ENCODE measurements at places on chromosomes 12 and 14.

DNA sequence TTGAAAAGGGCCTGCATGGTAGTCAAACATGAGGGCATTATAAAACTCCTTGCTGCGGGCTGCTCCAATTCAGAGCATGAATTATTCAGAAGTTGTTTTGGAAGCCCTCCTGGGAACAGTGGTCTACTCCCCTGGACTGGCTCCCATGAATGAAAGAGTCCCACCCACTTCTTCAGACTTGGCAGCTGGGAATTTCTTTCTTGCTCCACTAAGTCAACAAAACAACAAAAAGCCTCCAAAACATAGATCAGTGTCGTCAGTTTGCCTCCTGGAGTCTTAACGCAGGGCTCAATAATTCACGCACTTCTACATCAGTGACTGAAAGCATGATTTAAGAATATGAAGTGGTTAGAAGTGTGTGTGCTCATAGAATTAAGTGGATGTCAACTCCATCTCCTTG is 37.9 kb downstream of the AKAP6 start:
- DNase-seq, result no peak

GRCh38 chr12:16307856-16308475 is 30.5 kb upstream of the SLC15A5 start:
- no peak for DNase-seq

GRCh38 chr14:96598332-96598928 is 96.2 kb downstream of the PAPOLA start:
- no peak for DNase-seq

DNA sequence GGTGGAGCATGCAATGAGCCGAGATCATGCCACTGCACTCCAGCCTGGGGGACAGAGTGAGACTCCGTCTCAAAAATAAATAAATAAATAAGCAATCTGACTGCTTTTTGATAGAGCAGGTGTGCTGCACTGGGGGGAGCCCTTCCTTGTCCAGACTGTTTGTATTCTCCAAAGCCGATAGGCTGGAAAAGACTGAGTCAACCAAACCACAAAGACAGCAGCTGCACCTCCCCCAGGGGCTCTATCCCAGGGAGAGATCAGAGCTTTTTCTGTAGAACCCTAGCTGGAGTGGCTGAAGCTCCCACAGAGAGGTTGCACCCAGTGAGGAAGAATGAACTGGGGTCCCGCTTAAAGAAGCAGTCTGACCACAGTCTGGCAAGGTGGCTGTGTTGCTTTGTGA is 45.8 kb upstream of the LALBA start:
- no peak for DNase-seq

GRCh38 chr14:61025251-61026223 is 44.5 kb downstream of the SLC38A6 start:
- DNase-seq, result peak; percentile 51

DNA sequence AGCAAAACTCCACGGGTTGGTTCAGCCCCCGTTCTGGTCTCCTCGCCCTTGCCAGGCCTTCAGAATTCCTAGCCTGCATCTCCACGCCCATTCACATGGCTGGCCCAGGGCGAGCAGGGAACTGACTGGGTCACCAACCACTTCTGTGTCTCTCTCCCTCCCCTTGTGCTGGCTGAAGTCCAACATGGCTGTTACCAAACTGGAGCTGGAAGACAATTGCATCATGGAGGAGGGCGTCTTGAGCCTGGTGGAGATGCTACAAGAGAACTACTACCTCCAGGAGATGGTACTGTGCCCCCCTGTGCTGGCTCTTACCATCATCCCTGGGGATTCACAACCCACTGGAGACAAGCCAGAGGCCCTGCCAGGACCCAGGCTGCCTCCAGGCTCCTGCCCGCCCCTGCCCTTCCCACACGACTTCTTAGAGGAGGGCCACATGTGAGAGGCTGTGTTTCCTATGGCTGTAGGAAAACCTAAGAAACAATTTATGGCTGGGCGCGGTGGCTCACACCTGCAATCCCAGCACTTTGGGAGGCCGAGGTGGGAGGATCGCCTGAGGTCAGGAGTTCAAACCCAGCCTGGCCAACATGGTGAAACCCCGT is 9.9 kb downstream of the LRRC74A start:
- no peak for DNase-seq

DNA sequence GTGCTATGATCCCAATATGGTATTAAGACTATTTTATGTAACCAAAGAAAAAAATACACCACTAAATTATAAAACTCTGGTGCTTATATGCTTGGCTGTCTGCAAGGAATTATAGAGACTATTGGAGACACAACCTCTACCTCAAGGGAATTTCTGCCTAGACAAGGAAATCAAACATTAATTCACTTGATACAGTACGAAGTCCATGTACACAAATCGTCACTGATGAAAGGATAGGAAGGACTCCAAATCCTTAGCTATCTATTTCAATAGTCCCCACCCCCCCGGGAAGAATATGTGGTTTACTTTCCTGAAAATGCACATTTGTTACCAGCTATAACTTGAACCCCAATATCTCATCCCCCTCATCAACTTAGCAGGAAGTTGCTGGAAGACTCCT is 21.9 kb downstream of the RTN1 start:
- DNase-seq, result no peak

GRCh38 chr14:58129208-58129607 is 22.8 kb downstream of the ARMH4 start:
- no peak for DNase-seq

DNA sequence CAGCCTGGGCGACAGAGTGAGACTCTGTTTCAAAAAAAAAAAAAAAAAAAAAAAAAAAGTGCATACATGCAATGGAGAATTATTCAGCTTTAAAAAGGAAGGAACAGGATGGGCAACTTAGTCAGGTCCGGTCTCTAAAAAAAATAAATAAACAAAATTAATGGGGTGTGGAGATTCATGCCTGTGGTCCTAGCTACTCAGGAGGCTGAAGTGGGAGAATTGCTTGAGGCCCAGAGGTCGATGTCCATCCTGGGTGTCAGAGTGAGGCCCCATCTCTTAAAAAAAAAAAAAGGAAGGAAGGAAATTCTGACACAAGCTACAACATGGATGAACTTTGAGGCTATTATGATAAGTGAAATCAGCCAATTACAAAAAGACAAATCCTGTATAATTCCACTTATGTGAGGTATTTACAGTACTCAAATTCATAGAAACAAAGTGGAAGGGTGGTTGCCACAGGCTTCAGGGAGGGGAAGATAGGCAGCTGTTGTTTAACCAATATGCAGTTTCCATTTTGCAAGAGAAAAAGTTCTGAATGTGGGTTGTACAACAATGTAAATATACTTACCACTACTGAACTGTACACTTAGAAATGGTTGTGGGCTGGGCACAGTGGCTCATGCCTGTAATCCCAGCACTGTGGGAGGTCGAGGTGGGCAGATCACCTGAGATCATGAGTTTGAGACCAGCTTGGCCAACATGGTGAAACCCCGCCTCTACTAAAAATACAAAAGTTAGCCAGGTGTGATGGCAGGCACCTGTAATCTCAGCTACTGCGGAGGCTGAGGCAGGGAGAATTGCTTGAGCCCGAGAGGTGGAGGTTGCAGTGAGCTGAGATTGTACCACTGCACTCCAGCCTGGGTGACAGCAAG is 12.3 kb upstream of the APOF start:
- no peak for DNase-seq

- DNase-seq, result no peak
These were observed 56.7 kb downstream of the LRRIQ1 start for GRCh38 chr12:85092814-85093370.

DNA sequence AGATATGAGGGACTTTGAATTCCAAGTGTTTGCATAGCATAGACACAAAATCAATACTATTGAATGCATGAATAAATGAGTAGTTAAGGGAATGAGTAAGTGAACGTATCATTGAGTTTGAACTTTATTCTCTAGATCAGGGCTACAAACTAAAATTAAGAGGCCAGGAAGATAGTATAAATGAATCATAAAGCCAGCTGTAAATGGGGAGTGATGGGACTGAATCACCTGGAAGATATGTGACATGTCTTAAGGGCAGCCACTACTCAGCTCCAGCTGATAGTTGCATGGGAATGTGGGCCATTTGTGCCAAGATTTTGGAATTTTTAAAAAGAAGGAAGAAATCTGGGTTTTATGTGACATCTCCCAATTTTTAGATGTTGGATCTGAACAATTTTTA is 229.9 kb downstream of the AKAP6 start:
- DNase-seq, result no peak

DNA sequence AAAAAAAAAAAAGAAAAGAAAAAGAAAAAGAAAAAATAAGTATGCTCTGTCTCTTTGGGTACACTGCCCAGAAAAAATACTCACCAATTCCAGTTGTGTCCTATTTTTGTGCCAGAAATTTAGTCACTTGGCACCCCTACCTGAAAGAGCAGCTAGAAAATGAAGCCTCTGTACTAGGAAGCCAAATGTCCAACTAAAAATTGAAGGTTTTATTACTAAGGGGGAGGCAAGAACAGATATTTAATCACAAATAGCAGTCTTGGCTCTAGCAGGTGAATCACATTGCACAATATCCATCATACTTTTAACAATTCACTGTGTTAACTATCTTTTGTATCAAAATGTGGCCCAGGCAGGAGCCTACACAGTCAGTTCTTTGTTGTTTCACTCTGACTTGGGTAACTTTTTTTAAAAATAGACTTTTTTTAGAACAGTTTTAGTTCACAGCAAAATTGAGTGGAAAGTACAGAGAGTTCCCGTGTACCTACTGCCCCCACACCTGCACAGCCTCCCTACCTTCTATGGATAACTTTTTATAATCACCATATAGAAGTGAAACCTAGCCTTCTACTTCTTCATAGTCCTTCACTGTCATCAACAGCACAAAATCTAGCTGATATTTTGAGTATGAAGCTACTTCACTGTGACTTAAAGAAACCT is 87.1 kb upstream of the ATF7IP start:
- no peak for DNase-seq

DNA sequence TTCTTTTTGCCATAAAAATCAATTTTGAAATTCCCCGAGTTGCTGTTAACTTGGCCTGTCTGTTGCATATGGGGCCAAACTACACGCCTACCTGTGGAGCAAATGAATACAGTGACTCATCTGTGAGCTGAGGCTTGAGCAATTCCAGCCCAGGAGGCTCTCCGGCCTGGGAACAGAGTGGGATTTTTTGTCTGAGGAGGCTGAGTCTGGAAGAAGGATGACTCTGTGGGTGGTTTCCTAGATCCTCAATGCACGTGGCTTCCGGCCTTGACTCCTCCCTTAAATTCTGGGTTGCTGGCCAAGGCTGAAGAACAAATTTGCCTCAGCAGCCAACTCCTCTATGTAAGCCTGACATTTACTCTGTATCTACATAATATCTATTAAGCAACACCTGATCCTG is 124.1 kb downstream of the SSPN start:
- no peak for DNase-seq

- DNase-seq, result no peak
These were observed 10.1 kb upstream of the JDP2 start for GRCh38 chr14:75417674-75418073.
